Calu3 (cell line): ENCODE measurements at places on chromosomes 1 and 21. TPM values are rescaled to one million over a fixed set of nuclear protein-coding genes. Genes with fewer than 3 reads are reported as not detected.

HSF2BP gene
- total RNA-seq = 0.95 and 1.5 TPM in 2 replicates

CELA2A gene
- total RNA-seq = not detected in 2 replicates

LORICRIN gene
- not detected in 2 replicates for total RNA-seq

GRCh38 chr1:170215072-170215885 lies 69.5 kb downstream of the NTMT2 start:
- H3K4me1 ChIP-seq = no peaks in the 10 kb centered on the region
- DNase-seq = no peak
- H3K36me3 ChIP-seq = no peaks in the 10 kb centered on the region
- peaks cover 21% of the 10 kb centered on the region for H3K27me3 ChIP-seq

- no peaks in the 10 kb centered on the region for H3K36me3 ChIP-seq
- no peaks in the 10 kb centered on the region for H3K4me1 ChIP-seq
- H3K27ac ChIP-seq = no peak overlapping the region
- no peak for DNase-seq
- no peaks in the 10 kb centered on the region for H3K27me3 ChIP-seq
Measured at GRCh38 chr1:69991644-69992043, 213.7 kb downstream of the LRRC40 start.

DNA sequence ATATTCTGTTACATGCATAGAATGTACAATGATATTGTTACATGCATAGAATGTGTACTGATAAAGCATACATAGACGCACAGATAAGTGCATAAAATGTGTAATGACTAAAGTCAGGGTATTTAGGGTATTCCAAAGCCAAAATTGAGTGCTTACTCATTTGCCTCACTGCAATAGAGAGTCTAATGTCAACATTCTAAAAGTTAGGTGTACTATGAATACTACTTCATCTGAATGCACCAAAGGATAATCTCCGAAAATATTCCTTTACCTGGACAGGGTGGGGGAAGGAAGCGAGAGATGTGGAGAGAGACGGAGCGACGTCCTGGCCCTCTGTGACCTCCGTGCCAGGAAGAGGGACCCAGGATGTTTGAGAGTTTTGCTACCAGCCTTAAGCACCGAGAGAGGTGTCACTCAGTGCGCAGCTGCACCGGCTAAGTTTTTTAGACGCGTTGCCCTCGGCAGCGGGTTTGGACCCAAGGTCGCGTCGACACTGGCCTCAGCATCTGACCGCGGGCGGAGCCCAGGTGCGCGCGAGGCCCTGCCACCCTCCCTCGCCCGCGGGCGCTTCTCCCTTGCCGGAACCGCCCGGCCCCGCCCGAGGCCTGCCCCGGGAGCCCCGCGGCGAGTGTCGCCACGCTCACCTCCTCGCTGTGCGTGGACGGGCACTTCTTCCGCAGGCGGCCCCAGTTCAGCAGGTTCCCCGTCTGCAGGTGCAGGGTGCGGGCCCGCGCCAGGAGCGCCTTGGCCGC lies 660 bp downstream of the GCLM start:
- peaks cover 27% of the 10 kb centered on the region for H3K4me1 ChIP-seq
- peak overlapping the region; percentile 84 for H3K4me3 ChIP-seq
- peak overlapping the region; percentile 86 for H3K27ac ChIP-seq
- peak; percentile 21 for DNase-seq
- peaks cover 20% of the 10 kb centered on the region for H3K27me3 ChIP-seq

- peaks cover 29% of the 10 kb centered on the region for H3K27me3 ChIP-seq
- peaks cover 7% of the 10 kb centered on the region for H3K4me1 ChIP-seq
- H3K4me3 ChIP-seq = no peak overlapping the region
Measured at GRCh38 chr1:248886237-248886895, 19.7 kb upstream of the PGBD2 start.

GRCh38 chr1:3219791-3220467 lies 150.9 kb downstream of the PRDM16 start:
- no peak overlapping the region for H3K4me3 ChIP-seq
- no peaks in the 10 kb centered on the region for H3K4me1 ChIP-seq
- no peak for DNase-seq

DNA sequence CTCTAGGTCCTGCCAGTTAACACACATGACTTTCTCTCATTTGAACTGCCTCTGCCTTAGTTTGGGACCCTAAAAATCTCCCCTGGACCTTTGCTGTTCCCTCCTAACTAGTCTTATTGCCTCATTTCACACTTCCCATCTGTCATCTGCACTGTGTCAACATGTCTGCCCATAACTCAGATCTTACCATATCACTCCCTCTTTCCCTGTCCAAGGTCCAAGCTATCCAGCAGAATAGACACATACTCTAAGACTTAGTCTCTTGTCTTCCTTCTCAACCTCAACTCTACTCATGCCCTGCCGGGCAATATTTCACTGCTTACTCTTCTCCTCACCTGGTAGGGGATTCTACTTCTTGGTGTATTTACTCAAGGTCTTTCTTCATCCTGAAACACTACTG lies 79.5 kb upstream of the DAB1 start:
- H3K27ac ChIP-seq = no peak overlapping the region
- no peak for DNase-seq
- no peaks in the 10 kb centered on the region for H3K4me1 ChIP-seq
- H3K4me3 ChIP-seq = no peak overlapping the region

- H3K4me1 ChIP-seq = no peaks in the 10 kb centered on the region
- no peak overlapping the region for H3K4me3 ChIP-seq
Measured at GRCh38 chr1:119556423-119556822, 49.4 kb downstream of the HSD3B1 start.

- peaks cover 3% of the 10 kb centered on the region for H3K36me3 ChIP-seq
- no peak for DNase-seq
- no peak overlapping the region for H3K4me3 ChIP-seq
- no peak overlapping the region for H3K27ac ChIP-seq
Measured at GRCh38 chr1:201565771-201566528, 27.0 kb downstream of the NAV1 start.

GRCh38 chr1:147627435-147628110 lies 42.8 kb downstream of the ACP6 start:
- no peak overlapping the region for H3K27ac ChIP-seq
- H3K27me3 ChIP-seq = no peaks in the 10 kb centered on the region
- H3K36me3 ChIP-seq = peaks cover 57% of the 10 kb centered on the region
- no peak overlapping the region for H3K4me3 ChIP-seq
- peak; percentile 74 for DNase-seq

GRCh38 chr1:5827516-5827915 lies 164.7 kb downstream of the NPHP4 start:
- DNase-seq = no peak
- H3K36me3 ChIP-seq = no peaks in the 10 kb centered on the region

- no peak overlapping the region for H3K27ac ChIP-seq
- H3K36me3 ChIP-seq = no peaks in the 10 kb centered on the region
- no peak overlapping the region for H3K4me3 ChIP-seq
- H3K4me1 ChIP-seq = peaks cover 21% of the 10 kb centered on the region
- H3K27me3 ChIP-seq = no peaks in the 10 kb centered on the region
Measured at GRCh38 chr1:244365809-244366208, 85.9 kb downstream of the ADSS2 start.

- peaks cover 14% of the 10 kb centered on the region for H3K36me3 ChIP-seq
- no peak overlapping the region for H3K27ac ChIP-seq
- H3K27me3 ChIP-seq = peaks cover 26% of the 10 kb centered on the region
- peaks cover 23% of the 10 kb centered on the region for H3K4me1 ChIP-seq
- no peak overlapping the region for H3K4me3 ChIP-seq
- DNase-seq = no peak
Measured at GRCh38 chr1:157988002-157988401, 5.4 kb upstream of the KIRREL1 start.
